ENCODE measurements at places on chromosomes 1 and 21.

DNA sequence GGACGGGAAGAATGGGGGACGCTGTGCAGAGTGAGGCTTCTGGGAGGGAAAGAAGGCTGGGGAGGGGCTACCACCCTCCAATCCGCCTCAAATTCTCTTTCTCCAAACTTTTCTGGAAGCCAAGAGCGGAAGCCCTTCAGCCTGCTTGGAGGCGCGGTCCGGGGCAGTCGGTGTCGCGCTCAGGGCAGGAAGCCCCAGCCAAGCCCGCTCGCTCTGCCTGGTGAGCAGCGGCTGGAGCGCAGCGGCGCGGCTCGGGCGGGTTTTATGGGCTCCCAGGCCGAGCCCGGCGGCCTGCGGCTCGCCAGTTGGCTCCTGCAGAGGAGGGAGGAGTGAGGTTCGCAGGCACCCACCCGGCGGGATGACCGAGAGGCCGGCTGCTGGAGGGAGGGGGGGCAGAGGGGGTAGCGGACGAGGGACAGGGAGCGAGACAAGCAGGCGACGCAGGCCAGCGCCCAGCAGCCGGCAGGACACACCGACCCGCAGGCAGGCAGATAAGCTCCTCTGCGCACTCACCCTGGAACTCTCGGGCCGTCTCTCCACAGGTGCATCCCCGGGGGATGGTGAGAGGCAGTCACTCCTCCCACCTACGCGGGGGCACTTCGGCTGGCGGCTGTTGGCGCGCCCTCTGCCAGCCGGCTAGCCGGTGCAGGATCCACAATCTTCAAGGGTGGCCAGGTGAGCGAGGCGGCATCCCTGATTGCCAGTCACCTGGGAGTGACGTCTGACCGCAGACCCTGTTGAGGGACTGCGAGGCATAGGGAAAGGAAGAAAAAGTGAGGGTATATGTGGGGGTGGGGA, at the start of gene AVPR1B:
AVPR1B (minus strand) TSS at position 238 of the 798 bp plus-strand sequence. CDS start 498 bp downstream, outside the sequence.
- DNase-seq: no peak

- DNase-seq: no peak
Measured at GRCh38 chr1:209207701-209208286, 375.7 kb upstream of the CAMK1G start.

GRCh38 chr1:218494449-218494852, 149.3 kb downstream of the TGFB2 start:
- DNase-seq: no peak

- no peak for DNase-seq
Measured at GRCh38 chr1:201648907-201649721, 110.2 kb downstream of the NAV1 start.

- no peak for DNase-seq
Measured at GRCh38 chr1:215777370-215777925, 210.3 kb downstream of the KCTD3 start.

GRCh38 chr1:112488141-112488540, 20.6 kb upstream of the WNT2B start:
- no peak for DNase-seq

- DNase-seq: no peak
Measured at GRCh38 chr1:203295796-203296195, 9.5 kb upstream of the BTG2 start.

GRCh38 chr1:65791801-65792668, 660 bp upstream of the PDE4B start:
- DNase-seq: no peak

DNA sequence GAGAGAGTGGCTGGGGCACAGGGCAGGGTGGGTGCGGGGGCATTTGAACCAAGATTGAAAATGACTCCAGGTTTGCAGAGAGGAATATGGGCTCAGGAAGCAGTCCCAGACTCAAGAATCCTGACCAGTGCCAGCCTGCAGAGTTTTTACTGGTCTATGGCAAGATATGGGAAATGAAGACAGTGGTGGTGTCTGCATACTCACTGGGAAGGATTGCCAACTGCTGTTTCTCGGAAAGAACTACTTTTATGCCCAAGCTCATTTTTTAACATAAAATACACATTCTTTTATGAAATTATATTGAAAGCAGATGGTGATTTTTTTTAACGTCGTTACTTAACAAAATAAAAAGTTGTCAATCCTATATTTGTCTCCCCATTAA, 401.8 kb downstream of the CAMTA1 start:
- DNase-seq: no peak

GRCh38 chr1:12153181-12153785, 13.5 kb upstream of the TNFRSF1B start:
- DNase-seq: no peak

DNA sequence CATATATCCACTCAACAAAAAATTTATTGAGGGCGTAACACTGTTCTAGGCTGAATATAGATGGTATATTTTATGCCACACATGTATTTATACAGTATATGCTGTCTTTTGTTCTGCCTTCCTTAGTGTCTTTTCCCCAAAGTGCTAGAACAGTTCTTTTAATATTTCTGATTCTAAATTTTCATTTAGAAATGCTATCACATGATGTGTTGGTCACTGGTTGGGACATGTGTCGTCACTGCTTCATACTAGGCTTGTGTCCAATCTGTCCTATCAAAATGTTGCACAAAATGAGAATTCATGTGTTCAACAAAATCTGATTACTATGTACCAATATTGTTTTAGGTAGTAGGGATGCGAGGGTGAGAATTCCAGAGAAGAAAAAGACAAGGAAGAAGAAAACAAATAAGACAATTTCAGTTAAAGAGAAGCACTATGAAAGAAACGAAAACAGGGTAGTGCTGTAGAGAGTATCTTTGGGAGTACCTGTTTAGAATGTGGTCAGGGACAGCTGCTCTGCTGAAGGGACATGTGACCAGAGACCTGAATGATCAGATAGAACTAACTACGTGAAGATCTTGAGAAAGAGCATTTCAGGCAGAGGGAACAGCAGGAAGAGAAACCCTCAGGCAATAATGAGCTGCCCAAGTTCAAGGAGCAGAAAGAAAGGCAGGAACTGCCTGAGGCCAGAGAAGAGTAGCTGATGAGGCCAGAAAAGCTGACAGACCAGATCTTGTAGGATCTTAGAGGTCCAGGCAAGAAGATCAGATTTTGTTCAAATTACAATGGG, 1.3 kb downstream of the KMO start:
- DNase-seq: no peak

DNA sequence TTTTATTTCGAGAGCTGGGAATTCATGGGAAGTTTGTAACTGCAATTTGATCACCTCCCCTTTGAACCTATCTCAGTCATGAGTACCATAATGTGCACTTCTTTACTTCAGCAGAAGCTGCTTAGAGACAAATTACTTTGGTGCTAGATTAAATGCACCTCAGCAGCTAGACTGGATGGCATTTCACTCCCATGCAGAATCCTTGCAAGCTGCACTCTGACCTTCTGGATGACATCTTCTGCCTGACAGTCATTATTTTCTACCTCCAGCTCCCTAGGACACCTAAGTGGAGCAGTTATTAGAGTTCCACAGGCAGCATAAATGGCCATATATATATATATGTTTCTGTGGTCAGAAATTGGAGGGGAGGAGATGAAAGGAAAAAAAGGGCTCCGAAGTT, 366.0 kb upstream of the TMPRSS15 start:
- DNase-seq: no peak

- DNase-seq: no peak
Measured at GRCh38 chr1:82560566-82560965, 759.8 kb downstream of the ADGRL2 start.

- DNase-seq: no peak
Measured at GRCh38 chr1:15835205-15835740, 12.2 kb upstream of the SPEN start.

DNA sequence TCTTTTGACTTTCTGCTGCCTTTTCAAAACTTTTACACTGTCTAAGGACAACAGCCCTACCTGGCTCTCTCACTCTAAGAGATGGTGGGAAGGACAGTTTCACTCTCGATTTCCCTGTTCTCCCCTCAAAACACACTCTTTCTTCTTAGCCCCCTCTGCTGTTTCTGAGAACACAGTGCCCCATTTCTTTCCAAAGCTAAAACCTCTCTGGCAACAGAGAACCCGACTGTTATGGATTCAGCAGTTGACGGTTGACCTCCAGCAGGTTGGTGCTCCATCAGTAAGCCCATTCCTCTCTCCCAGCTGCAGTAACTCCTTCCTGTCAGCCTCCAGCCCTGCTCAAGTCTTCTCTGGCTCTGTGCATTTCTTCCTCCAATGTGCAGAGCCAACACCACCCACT, 88.2 kb upstream of the ABCD3 start:
- DNase-seq: no peak

DNA sequence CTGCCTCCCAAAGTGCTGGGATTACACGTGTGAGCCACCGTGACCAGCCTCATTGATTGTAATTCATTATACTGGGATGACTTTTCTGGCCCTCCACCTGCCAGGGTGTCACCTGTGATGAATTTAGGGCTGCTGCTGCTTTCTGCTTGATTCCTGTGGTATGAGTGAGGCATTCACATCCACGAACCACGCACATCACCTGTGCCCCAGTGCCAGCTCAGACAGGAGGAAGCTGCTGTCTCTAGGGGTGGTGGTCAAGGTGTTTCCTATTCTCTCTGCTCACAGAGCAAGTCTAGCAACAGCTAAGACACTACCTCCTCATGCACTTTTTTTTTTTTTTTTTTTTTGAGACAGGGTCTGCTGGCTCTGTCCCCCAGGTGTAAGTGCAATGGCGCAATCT, 12.3 kb upstream of the LDLRAD2 start:
- DNase-seq: no peak

GRCh38 chr1:212457740-212458338, 25.1 kb downstream of the NENF start:
- DNase-seq: no peak

- no peak for DNase-seq
Measured at GRCh38 chr1:167861664-167862381, 52.1 kb downstream of the ADCY10 start.

- DNase-seq: no peak
Measured at GRCh38 chr1:192983349-192983980, 75.7 kb downstream of the UCHL5 start.

DNA sequence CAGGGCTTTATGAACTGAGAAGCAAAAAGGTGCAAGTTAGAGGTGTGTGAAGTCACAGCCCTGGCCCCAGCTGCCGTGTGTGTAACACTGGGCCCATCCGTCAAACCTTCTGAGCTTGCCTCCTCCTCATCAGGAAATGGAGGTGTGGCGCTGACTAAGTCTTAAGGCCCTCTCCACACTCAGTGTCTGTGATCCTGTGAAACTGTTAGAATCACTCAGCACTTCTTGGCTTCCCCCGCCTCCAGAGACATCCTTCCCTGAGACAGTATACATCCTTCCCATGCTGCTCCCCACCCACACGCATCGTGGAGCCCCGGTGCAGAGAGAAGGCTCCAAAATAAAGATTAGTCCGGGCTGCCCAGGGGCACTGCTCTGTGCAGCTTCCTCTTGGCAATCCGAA, 33.3 kb downstream of the LRP8 start:
- DNase-seq: no peak

DNA sequence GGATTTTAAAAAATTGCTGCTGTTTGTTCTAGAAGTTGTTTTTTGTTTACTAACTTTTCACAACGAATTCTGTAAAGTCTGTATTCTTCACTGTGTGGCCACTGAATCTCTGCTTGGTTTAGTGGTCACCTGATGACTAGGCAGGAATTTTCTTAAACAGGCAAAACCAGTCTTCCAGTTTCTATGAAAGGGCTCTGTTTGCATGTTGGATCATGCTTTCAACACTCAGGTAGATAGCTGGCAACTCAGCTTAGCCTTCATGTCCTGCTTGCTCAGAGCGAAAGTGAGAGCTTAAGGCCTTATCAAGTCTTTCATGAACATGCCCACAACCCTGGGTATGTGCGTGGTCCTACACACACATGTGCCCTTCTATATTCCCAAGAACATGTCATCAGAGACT, 52.4 kb upstream of the CCDC190 start:
- DNase-seq: no peak

- DNase-seq: no peak
Measured at GRCh38 chr1:81032374-81032773, 768.4 kb upstream of the ADGRL2 start.

DNA sequence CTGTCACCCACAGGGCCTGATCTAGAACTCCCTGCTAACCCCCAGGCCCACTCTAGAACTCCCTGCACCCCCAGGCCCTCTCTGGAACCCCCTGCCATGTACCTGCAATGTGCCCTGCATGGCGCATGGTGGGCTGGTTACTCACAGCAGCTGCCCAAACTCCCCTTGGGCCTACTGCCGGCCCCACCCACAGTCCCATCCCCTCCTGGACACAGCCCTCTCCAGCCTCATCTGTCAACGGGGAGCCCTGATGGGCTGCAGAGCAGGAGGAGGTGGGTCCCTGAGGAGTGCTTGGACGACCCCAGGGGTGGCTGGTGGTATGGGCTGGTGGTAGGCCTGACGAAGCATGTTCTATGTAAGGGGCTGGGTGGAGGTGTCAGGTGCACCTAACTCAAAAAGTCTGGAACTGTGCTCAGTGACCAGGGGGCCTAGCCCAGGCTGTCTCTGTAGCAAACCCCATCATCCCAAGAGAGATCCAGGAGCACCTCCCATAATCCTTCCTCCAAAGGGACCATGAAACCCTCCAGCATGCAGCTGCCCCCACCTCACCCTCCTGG, 19.0 kb upstream of the PRSS38 start:
- no peak for DNase-seq

DNA sequence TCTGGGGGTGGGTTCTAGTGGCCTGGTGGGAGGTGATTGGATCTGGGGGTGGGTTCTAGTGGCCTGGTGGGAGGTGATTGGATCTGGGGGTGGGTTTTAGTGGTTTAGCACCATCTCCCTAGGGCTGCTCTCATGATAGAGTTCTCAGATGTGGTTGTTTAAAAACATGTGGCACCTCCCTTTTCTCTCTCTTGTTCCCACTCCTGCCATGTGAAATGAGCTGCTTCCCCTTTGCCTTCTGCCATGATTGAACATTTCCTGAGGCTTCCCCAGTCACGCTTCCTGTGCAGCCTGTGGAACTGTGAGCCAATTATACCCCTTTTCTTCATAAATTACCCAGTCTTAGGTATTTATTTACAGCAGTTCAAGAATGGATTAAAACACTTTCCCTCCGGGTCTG, 327.3 kb upstream of the AJAP1 start:
- DNase-seq: no peak

DNA sequence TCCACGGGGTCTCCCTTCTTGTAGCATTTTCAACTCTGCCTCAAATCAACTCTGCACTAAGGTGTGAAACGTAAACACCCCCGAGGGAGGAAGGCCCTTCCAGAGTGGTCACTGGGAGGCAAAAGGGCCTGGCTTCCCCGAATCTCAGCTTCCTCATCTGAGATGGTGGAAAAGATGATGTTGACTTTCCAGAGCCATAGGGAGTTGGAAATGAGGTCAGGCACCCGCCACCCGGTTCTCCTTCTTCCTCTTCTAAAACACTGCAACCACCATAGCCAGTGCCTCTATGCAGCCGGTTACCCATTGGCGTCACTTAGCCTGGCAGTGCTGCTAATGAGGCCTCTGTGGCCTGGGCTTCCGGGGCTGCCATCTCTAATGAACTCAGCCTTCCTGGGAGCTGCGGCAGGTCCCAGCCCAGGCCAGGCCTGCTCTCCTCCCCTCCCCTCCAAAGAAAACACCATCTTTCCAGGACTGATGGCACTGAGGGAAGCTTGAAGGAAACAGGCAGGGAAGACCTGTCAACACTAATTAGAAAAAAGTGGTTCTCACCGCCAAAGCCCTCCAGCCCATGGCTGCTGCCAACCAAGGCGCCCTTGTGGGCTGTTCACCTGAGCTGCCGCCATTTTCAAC, 175.0 kb downstream of the KAZN start:
- DNase-seq: no peak
